ENCODE measurements at places on chromosomes 5 and 9.

GRCh38 chr9:124013309-124014210, 2.0 kb downstream of the LHX2 start:
- peak; percentile 75 for DNase-seq

GRCh38 chr5:125972706-125973105, 450.5 kb upstream of the GRAMD2B start:
- no peak for DNase-seq

DNA sequence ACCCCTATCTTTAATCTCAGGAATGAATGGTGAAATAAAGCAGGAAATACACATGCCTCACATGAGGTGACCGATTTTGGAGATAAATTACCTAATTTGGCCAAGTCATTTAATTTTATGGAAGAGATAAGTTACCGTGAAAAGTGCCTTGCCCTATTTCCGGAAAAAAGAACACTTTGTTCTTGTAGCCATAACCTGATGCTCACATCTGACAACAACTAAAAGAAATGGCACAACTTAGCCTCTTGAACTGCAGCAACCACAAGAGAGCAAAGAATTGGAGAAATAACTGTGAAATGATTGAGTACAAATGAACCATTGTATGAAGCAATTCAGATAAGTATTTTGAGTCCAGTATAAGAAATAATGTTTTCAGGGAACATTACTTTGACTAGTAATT, 628.1 kb upstream of the TYRP1 start:
- DNase-seq = no peak

DNA sequence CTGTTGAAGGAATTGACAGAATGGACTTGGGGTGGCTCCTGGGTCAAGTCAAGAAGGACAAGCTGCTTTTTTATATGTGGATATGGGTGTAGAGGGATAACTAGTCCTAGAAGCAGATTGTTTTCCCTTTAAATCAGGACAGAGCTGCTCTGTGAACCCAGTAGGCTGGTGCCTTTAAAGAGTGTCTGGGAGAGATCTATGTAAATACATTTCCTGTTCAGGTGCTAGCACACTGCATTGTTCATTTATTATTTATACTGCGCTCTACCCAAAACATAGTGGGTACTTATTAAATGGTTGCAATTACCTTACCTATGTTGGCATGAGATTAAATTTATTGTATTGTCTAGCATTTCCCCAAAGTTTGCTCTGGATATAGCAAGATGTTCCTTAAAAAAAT, 86.6 kb upstream of the EQTN start:
- DNase-seq = no peak

- no peak for DNase-seq
Observed at GRCh38 chr9:10661376-10661775, 48.6 kb upstream of the PTPRD start.

GRCh38 chr5:119930490-119930889, 301.1 kb downstream of the FAM170A start:
- DNase-seq = peak; percentile 46

DNA sequence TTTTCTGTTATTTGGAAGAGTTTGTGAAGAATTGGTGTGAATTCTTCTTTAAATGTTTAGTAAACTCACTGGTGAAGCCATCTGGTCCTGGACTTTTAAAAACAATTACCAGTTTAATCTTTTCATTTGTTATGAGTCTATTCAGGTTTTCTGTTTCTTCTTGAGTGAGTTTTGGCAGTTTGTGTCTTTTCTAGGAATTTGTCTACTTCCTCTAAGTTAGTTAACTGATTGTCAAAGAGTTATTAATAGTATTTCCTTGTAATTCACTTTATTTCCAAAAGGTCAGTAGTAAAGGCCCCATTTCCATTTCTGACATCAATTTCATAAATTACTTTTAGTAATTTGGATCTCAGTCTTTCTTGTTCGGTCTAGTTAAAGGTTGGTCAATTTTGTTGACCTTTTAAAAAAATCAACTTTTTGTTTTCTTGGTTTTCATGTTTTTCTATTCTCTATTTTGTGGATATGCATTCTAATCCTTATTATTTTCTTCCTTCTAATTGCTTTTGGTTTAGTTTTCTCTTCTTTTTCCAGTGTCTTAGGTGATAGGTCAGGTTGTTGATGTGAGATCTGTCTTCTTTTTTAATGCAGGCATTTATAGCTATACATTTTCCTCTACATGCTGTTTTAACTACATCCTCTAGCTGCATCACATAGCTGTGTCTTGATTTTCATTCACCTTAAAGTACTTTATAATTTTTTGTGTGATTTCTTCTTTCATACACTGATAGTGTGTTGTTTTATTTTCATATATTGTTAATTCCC, 7.3 kb upstream of the SMIM3 start:
- DNase-seq = no peak

DNA sequence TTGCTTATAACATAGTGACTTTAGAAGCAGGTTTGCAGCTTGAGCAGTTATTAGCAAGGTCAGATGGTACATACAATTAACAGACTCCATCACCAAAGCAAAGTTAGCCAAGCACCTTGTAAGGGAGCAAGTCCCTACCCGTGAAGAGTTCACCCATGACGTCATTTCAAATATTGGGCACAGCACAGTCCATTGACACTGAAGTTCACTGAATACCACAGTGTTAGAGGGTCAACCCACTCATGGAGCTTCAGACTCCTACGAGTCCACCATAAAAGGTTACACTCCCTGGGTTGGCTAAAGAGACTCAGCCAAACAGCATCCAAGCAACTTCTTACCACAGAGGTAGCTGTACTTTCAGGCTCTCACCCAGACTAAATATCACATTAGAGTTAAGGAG, 77.5 kb downstream of the GALNT10 start:
- no peak for DNase-seq

- no peak for DNase-seq
Observed at GRCh38 chr5:160906090-160906489, 54.1 kb upstream of the ATP10B start.

GRCh38 chr9:2336055-2336454, 285.5 kb upstream of the VLDLR start:
- DNase-seq = no peak

DNA sequence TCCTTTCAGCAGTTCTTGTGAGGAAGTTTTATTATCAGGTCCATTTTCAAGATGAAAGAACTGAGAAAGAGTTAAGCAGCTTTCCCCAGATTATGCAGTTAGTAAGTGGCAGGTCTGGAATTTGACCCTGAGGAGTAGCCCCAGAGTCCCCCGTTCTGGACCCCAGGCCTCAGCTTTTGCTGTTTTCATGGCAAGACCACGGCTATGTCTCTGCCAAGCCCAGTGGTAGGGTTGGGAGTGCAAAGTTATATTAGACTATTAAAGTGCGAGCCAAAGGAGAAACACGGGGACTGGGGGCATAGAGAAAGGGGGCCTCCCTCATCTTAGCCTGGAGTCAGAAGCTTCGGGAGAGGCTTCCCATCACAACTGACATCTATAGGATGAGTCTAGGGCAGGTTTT, 19.3 kb upstream of the ORM1 start:
- no peak for DNase-seq

DNA sequence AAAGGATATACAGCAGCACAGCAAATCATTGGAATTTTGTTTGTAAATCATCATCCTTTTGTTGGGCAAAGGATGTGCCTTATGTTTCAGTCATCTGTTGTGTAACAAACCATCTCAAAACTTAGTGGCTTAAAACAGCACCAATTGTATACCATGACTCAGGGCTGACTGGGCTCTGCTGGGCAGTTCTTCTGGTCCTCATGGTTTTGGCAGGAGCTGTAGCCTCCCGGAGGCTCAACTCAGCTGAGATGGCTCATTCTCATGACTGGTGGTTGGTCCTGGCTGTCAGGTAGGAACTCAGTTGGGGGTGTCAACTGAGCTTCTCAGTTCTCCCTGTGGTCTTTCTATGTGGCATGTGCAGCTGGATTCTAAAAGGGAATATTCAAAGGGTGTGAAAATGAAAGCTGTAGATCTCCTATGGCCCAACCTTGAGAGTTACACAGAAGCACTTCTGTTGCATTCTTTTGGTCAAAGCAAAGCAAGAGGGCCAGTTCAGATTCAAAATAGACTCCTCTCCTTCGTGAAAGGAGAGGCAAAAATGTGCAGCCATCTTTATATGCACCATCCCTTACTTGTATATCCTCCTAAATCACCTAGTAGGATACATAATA, 39.1 kb upstream of the CPEB4 start:
- DNase-seq = no peak

- DNase-seq = no peak
Observed at GRCh38 chr5:172274951-172275753, 8.4 kb downstream of the UBTD2 start.

DNA sequence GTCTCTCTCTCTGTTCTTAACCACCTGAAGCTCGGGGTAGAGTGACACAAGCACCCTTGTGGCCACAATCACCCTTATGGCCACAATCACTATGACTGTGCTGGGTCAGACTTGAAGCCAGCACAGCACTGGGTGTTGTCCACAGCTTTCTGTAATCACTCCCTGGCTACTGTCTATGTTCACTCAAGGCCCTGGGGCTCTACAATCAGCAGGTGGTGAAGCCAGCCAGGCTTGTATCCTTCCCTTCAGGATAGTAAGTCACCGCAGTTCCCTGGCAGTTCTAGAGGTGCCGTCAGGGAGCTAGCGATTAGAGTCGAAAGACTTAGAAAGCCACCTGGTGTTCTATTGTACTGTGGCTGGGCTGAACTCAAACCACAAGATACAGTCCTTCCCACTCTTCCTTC, 44.2 kb downstream of the GDA start:
- no peak for DNase-seq

- no peak for DNase-seq
Observed at GRCh38 chr9:128175102-128175563, 15.1 kb downstream of the BBLN start.

GRCh38 chr5:135248801-135249231, 150.2 kb downstream of the MACROH2A1 start:
- no peak for DNase-seq

- no peak for DNase-seq
Observed at GRCh38 chr5:124451721-124452383, 294.6 kb downstream of the ZNF608 start.

DNA sequence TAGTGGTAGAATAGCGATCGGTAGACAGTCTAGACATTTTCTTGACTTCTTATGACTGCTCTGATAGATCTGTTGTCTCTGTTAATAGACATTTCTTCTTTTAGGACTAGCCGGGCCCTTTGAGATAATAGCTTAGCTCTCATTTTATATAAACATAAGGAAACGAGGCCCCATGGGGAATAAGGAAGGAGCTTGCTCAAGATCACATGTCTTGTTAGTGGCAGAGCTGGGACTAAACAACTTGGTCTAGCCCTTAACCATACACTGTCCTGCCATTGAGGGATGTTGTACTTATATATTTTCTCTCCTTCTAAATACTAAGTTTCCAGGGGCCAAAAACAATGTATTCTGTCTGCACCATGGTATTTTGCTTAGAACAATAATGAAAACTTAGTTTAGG, 140.0 kb downstream of the GCNT1 start:
- DNase-seq = no peak

GRCh38 chr5:115657881-115658233, 32.0 kb upstream of the TMED7 start:
- DNase-seq = peak; percentile 6

GRCh38 chr9:73863924-73864323, 633.2 kb upstream of the RORB start:
- no peak for DNase-seq

DNA sequence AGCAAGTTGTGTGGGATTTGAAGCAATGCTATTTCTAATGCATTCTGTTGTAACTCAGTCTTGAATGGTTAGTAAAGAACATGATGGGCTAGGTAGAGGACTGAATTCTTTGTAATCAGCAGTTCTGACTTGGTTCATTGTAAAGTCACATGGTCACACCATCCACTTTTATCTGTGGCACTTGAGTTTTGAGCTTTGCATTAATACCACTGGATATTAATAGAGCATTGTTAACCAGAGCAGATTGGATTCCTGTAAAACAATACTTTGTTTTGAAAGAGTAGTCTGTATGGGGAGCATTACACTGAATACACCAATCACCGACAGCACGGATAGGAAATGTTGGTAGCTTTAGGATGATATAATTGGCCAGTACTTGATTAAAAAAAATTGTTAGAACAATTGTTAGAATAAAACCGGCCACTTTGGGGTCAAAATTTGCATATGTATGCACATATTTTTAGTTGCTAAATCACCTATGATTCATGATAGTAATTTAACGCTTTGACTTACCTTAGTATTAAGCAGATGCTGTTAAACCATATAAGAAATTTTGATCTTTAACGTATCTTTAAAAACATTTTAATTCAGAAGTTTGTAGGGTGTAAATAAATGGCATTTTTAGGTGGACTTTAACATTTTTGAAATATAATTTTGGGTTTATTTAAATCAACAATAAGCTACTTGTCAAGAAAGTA, 17.4 kb downstream of the SLC12A2 start:
- DNase-seq = no peak

DNA sequence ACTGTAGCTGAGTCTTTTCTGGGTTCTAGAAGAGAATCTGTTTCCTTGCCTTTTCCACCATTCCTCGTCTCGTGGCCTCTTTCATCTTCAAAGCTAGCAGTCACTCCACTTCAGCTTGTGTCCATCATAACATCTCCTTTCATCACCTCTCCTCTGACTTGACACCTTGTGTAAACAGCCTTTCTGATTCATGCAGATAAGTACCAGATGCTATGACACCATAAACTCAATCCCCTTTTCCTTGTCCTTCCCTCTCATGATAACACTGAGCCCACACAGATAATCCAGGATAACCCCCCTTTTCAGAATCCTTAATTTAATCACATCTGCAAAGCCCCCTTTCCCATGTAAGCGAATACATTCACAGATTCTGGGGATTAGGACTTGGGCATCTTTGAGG, 95.5 kb downstream of the SNX24 start:
- peak; percentile 96 for DNase-seq

DNA sequence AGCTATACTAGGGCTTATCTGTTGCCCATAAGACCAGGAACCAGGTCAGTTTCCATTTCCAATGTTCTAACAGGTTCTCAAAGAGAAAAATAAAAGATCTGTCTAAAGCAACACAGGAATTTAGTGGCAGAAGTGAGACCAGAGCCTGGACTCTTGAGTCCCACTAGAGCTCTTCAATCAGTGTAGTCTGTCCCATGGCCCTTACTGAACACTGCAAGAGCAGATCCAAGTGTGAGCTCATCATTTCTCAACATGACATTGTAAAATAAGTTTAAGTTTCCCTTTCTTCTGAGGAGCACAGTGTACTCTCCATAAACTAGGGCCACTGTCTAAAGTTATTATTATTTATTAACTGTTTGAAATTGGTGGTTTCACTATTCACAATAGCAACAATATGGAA, 8.6 kb upstream of the PAPPA start:
- no peak for DNase-seq
